Stimulated activated CD4-positive, alpha-beta T cell treated with anti-CD3 and anti-CD28 coated beads, Interleukin-15, amount 100 ng/mL, for 1 hour (primary cell): ENCODE measurements at places on chromosomes 1 and 21.

DNA sequence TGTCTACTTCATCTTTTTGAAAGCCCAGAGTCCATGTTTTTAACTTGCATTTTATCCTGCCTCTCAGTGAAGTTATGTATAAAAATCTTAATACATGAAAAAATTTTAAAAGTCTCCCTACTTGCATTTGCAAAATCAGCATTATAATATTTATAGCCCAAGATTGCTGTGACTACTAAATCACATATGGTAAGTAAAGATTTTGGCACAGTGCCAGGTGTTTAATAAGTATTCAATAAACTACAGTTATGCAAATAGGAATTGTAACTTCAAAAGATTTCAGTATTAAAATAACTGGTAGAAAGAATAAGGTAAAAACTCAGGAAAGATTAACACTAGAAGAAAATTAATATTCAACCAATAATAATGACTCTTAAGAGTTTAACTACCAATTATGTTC is 641.7 kb downstream of the LRRIQ3 start:
- DNase-seq: no peak

GRCh38 chr1:82517586-82517985 is 716.9 kb downstream of the ADGRL2 start:
- no peak for DNase-seq

DNA sequence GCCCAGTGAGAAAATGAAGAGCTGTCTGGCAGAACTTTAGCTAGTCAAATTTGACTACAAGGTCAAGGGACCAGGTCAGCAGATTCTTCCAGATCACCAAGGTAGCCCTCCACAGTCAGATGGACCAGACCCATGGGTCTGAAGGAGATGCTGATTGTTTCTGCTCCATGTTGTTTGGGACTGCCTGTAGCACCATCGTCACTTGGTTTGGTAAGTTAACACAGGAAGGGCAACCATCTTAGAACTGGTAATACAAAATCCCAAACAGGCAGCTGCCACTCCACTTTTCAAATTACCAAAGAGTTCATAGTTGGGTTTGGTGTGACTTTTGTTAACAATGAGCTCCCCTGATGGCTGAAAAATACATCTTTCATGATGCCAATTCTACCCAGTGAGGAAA is 9.0 kb downstream of the ITPKB start:
- no peak for DNase-seq

DNA sequence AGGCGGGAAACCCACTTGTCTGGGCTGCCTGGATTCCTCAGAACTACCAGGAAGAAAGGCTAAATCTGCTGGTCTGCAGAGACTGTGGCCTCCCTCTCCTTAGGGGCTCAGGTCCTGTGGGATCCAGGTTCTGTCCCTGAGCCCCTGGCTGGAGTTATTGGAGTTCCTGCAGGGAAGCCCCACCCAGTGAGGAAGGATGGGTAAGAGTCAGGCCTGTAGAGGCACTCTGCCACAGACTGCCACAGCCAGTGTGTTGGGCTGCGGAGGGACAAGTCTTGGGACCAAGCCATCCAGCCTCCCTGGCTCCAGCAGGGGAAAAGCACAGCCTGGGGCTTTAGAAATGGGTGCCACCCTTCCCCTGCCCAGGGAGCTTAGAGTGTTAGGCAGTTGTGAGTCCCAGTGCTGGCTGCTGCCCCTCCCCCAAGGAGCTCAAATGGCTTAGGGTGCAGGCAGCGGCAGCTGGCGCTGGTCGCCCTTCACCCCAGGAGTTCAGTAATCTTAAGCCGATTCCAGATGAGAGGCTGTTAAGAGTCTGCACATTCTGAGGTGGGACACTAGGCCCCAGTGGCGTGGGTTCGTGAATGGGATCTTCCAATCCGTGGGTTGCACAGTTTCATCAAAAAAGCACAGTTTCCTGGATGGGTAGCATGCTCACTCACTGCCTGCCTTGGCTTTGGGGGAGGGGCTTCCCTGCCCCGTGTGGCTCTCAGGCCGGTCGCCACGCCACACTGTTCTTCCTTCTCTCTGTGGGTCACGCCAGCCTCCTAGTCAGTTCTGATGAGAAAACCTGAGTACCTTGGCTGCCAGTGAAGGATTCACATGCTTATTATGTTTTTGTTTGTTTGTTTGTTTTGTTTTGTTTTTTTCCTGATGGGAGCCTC is 57.6 kb upstream of the FMO3 start:
- DNase-seq: no peak

- no peak for DNase-seq
Observed at GRCh38 chr1:112518186-112518585, 9.4 kb downstream of the WNT2B start.

DNA sequence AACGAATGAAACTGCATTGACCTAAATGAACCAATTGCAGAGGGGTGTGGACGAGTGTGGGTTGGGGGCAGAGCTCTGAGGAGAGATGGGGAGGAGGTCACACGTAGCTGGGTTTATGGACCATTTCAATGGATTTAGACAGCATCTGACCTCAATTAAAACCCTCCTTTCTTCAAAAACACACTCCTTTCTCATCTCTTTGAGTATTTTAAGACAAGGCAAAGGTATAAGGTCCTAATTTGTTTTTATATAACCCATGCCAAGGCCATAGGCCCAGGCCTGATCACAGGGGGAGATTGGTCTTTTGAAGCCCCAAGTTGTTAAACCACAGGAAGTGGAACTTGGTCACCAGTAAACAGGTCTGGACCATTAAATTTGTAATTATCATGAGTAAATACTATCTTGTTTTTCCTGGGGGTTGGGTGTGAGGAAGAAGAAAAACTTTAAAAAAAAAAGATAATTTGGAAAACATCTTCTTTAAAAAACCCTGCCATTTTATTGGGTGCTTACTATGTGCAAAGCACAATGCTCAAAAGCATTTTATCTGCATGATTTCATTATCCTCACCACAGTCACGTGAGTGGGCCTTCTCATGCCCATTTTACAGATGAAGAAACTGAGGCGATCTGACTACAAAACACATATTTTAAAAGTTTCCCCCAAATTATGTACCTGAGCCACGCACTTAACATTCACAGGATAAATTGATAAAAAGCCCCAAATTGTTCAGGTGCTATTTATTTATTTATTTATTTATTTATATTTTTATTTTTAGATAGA is 8.9 kb upstream of the INAVA start:
- DNase-seq: no peak

DNA sequence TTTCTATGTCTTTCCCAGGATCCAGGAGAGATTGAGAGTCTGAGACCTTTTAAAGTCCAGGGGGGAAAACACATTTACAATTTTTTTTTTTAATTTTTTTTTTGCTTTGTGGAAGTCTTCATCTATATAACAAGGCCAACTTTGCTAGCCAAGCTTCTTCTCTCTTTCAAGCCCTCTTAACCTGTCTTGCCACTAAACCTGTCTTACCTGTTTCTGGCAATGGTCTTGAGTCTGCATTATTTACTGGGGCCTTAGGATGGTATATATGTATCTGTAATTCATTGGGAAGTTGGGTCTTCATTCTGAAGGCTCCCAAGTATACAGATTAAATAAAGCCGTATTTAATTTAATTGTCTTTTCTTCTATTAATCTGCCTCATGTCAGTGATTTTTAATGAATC is 750.9 kb upstream of the B3GALT2 start:
- no peak for DNase-seq

GRCh38 chr1:19756480-19756879 is 43.2 kb downstream of the TMCO4 start:
- DNase-seq: no peak

DNA sequence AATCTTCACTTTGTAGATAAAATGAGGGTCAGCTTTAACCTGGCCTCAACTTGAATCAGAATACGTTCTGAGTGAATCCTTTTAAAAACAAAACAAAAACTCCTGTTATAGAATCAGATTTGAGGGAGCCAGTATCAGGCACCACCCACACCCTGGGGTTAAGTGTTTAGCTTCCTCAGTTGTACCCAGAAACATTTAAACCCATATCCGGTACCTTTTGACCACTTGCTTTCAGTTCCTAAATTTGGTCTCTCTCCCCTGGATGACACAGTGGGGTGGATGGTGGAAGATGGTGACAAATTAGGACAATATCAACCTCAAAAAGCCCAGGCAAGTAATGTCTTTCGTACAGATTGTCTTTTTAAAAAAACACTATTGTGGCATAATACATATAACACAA is 10.4 kb downstream of the KLHDC7A start:
- no peak for DNase-seq

DNA sequence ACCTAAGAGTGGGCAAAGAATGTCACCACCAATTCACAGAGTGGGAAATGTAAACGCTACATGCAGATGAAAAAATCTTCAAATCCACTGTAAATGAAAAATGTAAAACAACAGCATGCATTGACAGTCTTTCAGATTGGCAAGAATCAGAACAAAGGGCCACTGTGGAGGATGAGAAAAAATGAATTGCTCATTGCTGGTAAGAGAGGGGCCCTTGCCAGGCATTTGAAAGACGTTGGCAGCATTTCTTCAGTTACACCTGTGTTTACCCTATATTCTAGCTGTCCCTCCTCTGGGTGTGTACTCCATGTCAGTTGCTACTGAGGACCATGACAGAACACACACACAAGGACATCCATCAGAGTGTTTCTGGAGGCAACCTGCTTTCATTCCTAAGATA is 25.8 kb upstream of the AADACL3 start:
- no peak for DNase-seq

GRCh38 chr1:246786606-246787238 is 62.5 kb downstream of the SCCPDH start:
- DNase-seq: no peak

GRCh38 chr1:233904633-233905415 is at the start of gene SLC35F3:
Gene SLC35F3, plus strand, starts transcription at chr1:233904676.
- no peak for DNase-seq

- no peak for DNase-seq
Observed at GRCh38 chr1:93394514-93394913, 48.8 kb downstream of the DR1 start.

DNA sequence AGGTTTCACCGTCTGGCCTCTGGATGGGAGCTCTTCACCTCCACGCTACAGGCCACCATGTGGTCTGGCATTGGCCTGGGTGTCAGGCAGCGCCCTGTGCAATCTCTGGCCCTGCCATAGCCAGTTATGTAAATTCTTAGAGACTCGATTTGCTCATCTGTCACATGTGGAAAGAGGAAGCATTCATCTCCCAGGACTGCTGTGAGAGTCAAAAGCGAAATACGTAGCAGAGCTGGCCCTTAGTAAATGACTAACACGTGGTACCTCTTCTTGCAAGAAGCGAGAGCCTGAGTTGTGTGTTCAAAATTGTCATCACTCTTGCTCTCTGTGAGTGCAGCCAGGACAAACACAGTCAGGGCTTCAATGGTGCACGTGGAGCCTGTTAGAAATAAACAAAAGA is 159.0 kb upstream of the BACE2 start:
- no peak for DNase-seq

DNA sequence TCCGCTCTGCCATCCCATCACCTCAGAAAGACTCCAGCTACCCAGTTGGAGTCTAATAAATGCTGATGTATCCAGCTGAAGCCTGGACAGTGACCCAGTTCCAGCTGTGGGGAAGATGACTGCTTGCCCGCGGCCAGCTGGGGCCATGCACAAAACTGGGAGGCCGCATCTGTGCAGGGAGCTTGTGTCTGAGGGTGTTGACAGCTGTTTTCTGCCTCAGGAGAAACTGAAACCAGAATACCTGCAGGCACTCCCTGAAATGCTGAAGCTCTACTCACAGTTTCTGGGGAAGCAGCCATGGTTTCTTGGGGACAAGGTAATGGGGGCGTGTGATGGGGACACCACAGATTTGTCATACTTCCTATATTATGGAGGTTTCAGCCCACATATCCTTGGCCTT is 3.2 kb downstream of the GSTM2 start:
- DNase-seq: no peak

GRCh38 chr1:178126741-178127185 is 32.9 kb downstream of the RASAL2 start:
- DNase-seq: no peak

- DNase-seq: no peak
Observed at GRCh38 chr1:214520544-214521165, 30.7 kb downstream of the PTPN14 start.

DNA sequence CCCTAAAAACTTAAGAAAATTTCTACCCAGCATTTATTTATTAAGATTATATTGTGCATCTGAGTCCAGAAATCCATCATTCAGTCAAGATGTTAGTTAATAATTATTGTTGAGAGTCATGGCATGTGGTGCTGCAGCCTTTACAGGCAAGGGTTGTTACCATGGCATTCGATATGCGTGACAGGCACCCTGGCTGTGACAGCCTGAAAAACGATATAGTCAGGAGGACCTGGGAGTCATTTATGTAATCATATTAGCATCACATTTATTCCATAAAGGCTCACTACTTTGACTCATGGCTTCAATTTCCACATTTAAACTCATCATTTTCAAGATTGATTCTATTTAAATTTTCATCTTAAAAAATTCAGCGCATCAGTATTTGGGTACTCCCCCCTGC is 68.0 kb downstream of the CACHD1 start:
- DNase-seq: no peak

GRCh38 chr1:4561205-4561604 is 93.2 kb upstream of the AJAP1 start:
- no peak for DNase-seq

GRCh38 chr1:207925210-207925609 is 14.3 kb upstream of the CD34 start:
- DNase-seq: no peak

DNA sequence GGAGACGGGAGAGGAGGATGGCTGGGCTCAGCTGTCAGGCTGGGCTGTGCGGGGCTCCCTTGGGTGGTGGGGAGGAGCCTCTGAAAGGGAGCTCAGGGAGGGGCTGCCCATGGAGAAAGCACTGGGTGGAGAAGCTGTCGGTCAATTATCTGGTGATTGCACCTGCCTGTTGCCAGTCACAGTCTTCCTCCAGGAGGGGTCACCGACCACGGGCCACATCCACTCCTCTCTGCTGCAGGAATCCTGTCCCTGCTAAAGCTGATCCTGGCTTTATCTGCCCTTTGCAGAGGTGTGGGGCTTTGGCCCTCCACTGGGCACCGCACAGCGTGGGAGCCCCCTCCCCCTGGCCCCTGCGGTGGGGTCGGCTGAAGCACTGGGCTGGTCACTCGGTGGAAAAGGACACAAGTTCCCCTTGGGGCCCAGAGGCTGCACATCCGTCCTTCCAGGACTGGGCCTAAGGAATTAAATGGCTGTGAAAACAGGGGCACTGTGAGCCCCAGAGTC is 21.8 kb upstream of the COL18A1 start:
- DNase-seq: no peak

DNA sequence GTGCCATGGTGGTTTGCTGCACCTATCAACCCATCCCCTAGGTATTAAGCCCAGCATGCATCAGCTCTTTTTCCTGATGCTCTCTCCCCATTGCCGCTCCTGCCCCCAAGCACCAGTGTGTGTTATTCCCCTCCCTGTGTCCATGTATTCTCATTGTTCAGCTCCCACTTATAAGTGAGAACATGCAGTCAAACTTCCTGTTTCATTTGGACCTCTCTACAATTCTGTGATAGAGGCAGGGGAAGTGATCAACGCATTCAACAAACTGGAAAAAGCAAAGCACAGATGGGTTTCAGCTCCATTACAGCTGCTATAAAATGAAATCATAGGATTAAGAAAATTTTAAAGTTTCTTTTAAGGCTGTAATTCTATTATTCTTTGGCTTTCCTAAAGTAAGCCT is 23.3 kb upstream of the CD55 start:
- DNase-seq: no peak

- no peak for DNase-seq
Observed at GRCh38 chr1:171702598-171702997, 39.3 kb downstream of the VAMP4 start.
